ENCODE measurements at places on chromosomes 7 and 10. TPM values are rescaled to one million over a fixed set of nuclear protein-coding genes. Genes with fewer than 3 reads are reported as not detected.

The TSC22D4 gene
- total RNA-seq = 106 TPM

The LRRN3 gene
- total RNA-seq = 28.0 TPM

The AOC1 gene
- 0.16 TPM for total RNA-seq

The AGBL3 gene
- 3.9 TPM for total RNA-seq

The BAG3 gene
- total RNA-seq = 33.3 TPM

The TFEC gene
- total RNA-seq = not detected

The FAM131B gene
- 1.3 TPM for total RNA-seq

The SLC29A3 gene
- 7.3 TPM for total RNA-seq
